Right atrium auricular region (tissue), 2 donors: ENCODE measurements at places on chromosomes 5 and 9. TPM values are rescaled to one million over a fixed set of nuclear protein-coding genes. Genes with fewer than 3 reads are reported as not detected.

- DNase-seq = no peak
Observed at GRCh38 chr9:37150415-37150814, 30.0 kb downstream of the ZCCHC7 start.

Gene CORO2A
- total RNA-seq = 0.39 TPM

DNA sequence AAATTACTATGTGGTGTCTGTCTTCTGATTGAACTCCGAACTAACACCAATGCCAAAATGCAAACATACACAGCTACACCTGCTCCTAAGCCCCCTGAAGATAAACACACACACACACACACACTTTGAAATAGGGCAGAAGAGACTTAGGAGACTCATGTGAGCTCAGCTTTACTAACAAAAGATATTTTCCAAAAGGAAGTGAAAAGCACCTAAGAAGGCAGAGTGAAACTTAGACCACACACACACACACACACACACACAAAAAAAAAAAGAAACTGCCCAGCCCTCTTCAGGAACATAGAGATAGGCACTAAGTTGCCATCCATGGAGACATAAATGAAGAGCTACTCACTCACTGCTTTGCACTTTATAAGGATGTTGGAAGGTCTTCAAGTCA, 45.2 kb upstream of the APC start:
- no peak for DNase-seq

GRCh38 chr5:33994845-33995244, 10.4 kb upstream of the SLC45A2 start:
- DNase-seq = no peak

GRCh38 chr5:54462281-54462680, 6.8 kb downstream of the HSPB3 start:
- no peak for DNase-seq

Gene LCN12
- total RNA-seq = 11.3 TPM

GRCh38 chr5:6202968-6203365, 175.4 kb downstream of the MED10 start:
- no peak for DNase-seq

Gene RNF180
- total RNA-seq = 21.1 TPM

GRCh38 chr9:124149992-124150391, 107.8 kb upstream of the NEK6 start:
- DNase-seq = no peak

- DNase-seq = no peak
Observed at GRCh38 chr9:18002718-18003438, 424.0 kb downstream of the SH3GL2 start.

Gene IL17B
- total RNA-seq = 2.9 TPM

- DNase-seq = no peak
Observed at GRCh38 chr9:78582821-78583220, 285.9 kb downstream of the PSAT1 start.
